ENCODE measurements at places on chromosomes 1 and 21.
A peak's percentile ranks its signal among the peaks of the same experiment; 100 is the strongest.

DNA sequence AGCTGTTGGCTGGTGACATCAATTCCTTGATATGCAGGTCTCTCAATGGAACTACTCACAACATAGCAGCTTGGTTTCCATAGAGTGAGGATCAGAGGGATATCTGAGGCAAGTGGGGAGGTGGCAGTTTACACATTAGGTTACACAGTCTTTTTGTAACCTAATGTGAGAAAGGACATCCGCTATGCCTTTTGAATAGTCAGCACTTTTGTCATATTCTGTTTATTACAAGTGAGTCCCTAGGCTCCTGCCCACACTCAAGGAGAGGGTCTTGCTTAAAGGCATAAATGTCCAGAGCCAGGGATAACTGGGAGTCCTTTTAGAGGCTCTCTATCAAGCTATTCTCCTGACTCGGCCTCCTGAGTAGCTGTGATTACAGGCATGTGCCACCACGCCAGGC is 104.2 kb downstream of the KCNK1 start:
- DNase-seq, result no peak

DNA sequence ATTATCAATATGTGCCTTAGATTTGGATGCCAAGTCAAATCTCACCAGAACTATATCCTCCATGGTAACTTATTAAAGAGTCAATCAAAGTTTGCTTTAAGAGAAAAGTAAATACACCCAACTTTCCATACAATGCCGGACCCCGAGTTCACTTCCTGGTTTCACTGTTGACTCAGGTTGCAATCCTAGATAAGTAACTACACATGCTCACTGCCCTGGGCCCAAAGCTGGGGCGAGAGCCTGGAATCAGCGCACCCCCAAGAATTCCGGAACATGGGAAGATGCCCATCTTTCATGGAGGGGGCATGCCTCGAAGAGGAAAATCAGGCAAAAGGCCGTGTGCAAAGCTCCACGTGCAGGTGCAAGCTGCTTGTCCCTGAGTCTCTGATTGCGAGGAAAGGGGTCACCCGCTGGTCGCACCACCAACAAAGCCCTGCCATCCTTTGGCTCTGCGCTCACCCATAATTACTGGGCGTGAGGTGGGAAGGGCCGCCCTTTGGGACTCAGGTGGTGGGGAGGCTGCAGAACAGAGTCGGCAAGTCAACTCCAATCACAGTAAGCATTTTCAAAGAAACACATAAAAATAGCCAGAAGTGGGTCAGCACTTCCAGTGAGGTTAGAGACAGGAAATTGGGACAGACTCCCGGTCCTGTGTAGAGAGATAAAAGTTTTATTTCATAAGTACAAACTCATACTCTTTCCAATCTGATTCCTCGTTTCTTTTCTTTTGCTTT is 167.7 kb downstream of the TOMM20 start:
- peak; percentile 29 for DNase-seq

DNA sequence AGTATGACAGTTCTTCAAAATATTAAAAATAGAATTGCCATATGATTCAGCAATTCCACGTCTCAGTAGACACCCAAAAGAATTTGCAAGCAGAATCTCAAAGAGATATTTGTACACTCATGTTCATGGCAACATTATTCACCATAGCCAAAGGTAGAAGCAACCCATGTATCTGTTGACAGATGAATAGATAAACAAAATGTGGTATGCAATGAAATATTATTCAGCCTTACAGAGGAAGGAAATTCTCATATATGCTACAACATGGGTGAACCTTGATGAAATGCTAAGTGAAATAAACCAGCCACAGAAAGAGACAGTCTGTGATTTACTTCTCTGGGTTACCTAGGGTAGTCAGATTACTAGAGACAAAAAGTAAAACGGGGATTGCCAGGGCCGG is 47.0 kb downstream of the NAV1 start:
- no peak for DNase-seq

DNA sequence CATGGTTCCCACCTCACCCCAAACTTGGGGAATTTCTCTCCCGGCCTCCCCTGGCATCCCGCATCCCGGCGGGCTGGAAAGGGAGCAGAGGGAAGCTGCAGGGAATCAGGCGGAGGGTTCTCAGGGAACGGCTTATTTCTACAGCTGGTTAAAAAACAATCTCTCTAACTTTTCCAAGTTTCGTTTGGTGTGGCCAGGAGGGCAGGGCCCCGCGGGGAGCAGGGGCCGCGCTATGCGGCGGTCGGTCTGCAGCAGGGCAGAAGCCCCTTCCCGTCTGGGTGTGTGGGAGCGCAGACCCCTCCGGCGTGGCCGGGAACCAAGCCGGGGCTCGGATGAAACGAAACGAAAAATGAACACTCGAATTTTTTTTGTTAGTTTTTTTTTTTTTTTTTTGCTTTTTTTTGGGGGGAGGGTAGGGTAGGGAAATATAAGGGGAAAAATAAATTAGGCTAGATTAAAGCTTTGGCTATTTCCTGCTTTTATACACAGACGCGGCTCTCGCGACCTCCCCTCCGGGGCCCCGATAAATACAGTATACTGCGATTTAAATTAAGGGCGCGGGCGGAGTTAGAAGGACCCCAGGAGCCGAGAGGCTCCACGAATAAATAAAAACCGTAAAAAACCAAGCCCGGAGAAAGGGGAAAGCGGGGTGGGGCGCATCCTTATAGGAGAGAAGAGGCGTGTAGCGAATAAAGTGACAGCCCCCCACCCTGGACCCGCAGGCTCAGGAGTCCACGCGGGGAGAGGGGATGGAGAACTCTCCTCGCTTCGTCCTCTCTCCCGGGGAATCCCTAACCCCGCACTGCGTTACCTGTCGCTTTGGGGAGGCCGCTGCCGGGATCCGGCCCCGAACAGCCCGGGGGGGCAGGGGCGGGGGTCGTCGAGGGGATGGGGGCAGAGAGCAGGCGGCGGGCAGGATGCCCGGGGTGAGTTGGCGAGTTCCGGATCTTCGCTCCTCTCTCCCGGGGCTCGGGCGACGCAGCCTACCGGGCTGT is 2.1 kb downstream of the POU3F1 start:
- DNase-seq, result no peak

DNA sequence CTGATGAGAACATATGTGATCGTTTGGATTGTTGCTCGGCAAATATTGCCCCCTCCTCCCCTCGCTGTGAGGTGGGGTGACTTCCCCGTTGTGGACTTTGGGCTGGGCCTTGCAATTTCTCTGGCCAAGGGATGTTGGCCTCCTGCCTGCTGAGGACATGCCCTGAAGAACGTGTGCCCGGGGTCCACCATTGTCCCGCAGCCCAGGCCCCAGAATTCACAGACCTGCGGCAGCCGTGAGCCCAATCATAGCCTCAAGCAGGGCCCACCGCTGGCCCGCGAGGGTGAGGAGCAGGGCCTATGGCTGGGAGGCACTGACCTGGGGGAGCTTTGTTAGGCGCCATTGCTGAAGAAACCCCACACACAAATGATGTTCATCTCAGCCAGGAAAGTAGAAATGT is 58.3 kb upstream of the ACTRT2 start:
- DNase-seq, result no peak

- DNase-seq, result no peak
Measured at GRCh38 chr1:15210651-15211375, 36.2 kb upstream of the FHAD1 start.

DNA sequence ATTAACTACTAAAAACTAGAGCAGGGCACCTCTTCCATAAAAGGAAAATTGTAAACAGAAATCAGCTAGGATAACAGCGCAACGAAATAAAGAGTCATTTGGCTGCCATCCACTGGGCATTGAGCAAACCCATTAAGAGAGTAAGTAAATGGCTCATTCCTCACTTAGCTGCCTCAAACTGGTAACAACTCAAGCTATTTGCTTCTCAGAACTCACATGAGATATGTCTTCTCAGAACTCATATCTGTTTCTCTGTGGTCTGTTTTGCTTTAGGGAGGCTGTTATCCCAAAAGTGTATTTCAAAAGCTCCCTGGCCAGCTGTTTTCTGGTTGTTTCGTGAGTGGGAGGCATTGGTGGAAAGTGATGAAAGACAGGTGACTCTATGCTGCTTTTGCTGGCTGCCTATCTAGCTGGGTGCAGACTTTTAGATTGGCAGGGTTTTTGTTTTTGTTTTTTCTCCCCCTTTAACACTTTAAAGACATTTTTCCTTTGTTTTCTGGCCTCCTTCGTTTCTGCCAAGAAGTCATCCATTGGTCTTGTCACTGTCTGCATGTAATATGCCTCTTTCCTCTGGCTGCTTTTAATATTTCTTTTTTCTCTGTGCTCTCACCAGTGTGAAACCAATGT is 269.2 kb upstream of the RGS18 start:
- no peak for DNase-seq

- no peak for DNase-seq
Measured at GRCh38 chr1:232872284-232872683, 67.1 kb downstream of the MAP10 start.

- no peak for DNase-seq
Measured at GRCh38 chr1:178092878-178093493, 918 bp upstream of the RASAL2 start.

DNA sequence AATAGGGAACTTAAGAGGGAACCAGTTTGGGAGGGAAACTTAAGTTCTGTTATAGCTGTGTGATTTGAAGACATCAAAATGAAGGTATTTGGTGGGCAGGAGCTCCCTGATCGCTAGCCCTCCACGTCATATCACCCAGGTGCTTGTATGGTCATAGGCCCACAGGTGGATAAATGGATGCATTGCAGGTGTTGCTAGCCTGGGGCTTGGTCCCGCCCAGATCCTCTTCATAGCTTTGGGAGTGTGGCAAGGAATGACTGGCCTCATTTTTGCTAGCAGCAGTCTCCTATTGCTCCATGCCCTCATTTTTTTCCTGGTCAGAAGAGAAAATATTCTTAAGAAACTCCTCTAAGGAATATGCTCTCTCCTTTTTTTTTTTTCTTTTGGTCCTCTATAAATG is 11.3 kb downstream of the GNPAT start:
- no peak for DNase-seq

DNA sequence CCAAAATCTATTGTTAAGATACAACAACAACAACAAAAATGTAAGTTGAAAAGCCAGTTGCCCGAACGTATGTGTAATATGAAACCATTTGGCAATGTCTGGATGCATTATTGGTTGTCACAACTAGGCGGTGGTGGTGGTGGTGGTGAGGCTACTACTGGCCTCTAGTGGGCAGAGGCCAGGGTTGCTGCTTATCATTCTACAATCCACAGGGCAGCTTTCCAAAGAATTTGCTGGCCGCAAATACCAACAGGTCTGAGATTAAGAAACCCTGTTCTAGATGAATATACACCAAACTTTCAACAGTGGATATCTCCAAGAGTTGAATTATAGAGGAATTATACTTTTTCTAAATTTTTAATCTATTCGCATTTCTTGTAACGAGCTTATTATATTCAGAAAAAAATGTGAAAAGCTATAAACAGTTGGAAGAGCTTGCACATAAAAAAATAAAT is 26.8 kb upstream of the ZNF697 start:
- DNase-seq, result no peak

DNA sequence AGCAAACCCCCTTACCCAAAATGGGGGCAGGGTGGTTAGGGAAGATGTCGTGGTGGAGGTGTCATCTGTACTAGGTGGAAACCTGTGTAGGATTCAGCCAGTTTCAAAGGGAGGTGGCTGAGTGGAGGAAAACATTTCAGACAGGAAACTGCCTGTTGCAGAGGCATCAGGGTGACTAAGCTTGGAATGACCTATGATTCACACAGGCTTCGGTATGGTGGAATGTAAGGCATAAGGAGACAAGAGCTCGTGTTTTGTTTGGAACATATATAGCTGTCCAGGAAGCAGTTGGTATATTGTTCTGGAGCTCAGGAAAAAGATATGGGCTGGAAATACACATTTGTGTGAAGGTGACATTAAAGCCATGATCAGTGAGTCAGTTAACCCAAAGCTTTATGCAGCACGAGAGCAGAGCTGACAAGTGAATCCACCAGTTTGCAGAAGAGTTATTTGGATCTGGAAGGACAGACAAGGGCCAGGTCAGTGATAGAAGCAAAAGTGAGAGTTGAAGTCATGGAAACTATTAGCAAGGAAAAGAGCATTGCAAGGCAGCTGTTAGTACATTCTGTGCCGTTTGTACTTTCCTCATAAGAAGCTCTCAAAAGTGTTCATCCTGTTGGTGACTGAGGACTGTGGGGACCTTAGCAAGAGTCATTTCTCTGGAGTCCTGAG is 12.2 kb downstream of the UTP25 start:
- no peak for DNase-seq

DNA sequence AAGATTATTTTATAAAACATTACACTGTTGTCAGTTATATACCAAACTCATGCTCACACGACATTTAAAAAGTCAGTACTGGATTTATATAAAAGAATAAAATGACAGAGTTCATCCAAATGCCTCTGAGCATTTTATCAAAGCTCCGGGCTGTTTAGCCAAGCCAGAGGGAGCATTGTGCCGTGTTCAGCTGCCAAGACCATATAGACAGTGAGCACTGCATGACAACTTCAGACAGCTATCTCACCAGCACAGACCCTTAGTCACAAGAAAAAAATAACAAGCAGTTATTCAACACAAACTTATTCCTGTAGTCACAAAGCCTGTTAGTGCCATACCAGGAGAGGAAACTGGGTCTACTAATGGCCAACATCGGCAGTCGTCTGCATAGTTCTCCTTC is 88.0 kb upstream of the PBX1 start:
- no peak for DNase-seq

DNA sequence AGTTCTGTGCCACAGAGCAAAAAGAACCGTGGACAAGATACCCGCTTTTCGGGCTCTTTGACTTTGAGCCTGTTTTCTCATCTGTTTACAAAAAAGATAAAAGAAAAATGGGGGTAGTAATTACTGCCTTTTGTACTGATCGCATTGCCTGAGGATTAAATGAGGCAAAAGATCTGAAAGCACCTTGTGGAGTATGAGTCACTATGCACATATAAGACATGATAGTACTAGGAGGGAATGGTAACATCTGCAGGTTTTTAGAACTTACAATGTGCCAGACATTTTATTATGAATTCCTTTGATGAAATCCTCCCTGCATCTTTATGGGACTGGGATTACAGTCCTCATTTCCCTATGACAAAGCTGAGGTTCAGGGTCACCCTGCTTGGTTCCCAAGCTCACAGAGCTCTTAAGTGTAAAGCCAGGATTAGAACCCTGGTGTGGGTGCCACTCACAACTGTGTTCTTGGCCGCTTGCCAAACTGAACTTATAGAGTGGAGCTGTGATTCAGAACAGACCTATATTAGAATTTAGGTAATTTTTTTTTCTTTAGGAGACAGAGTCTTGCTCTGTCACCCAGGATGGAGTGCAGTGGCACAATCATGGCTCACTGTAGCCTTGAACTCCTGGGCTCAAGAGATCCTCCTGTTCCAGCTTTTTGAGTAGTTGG is 1.8 kb downstream of the DISC1 start:
- DNase-seq, result peak; percentile 45

Measured in activated CD4-positive, CD25-positive, alpha-beta regulatory T cell treated with anti-CD3 and anti-CD28 coated beads, Interleukin-2, amount 50 U/mL, for 72 hours (primary cell).